ENCODE measurements at places on chromosomes 11 and 22.
A peak's percentile ranks its signal among the peaks of the same experiment; 100 is the strongest.

DNA sequence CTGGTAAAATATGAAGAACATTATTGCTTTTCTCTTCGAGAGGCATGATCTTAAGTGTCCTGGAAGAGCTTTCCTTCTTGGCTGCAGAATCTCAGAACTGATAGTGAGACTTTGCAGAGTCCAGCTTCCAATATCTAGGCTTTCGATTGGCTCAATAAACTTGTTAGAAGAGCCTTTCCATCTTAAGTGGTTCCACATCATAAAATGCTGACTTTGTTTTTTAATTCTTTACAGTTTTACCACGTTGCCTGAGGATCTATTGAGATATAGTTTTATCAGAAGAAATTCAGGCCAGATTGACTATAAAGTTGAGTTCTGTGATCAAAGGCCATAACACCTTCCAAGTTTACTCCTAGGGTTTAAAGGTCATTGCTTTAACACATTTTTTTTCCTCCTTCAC is 15.6 kb upstream of the DNAJB7 start:
- no peak for DNase-seq

- DNase-seq = peak; percentile 38
Measured at GRCh38 chr22:37739035-37739434, 42.2 kb downstream of the TRIOBP start.

DNA sequence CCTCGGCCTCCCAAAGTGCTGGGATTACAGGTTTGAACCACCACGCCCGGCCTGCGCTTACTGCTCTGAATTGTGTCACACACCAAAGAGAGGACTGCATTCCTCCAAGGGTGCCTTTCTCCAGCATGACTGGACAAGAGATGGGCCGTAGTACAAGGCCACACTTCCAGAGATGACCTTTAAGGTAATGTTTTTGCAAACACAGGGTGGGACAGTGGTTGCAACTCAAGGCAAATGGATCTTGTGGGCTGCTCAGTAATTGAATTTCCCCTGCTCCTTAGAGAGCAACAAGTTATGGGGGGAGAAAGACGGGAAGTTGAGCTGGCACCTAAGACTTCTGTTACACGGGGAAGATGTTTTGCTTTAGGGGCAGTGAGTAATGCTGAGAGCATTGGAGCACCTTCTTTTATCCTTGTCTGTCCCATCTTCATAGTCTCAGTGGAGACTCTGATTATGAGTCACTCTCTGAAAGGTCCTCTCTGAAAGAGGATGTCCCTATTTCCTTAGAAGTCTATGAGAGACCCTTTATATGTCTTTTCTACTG is 66.3 kb downstream of the C11orf91 start:
- no peak for DNase-seq

DNA sequence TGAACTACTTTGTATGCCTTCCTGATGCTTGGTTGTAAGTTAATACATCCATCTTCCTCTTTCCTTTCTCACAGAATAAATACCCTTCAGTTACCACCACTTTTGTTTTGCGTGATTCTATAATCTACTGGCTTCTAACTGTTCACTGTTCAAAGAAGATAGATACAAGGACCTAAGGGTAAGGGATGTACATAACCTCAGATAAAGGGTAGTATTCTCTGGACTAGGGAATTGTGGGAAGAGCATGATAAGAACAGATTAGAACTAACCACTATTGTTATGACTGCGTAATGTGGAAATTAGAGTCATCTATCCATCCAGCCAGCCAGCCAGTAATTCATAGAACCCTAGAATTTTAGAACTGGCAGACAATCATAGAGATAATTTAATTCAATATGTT is 36.4 kb downstream of the MAP6 start:
- DNase-seq = no peak

- DNase-seq = no peak
Measured at GRCh38 chr22:25203082-25203481, 3.4 kb downstream of the CRYBB3 start.

GRCh38 chr11:25981998-25982397 is 349.9 kb upstream of the ANO3 start:
- peak; percentile 15 for DNase-seq

- DNase-seq = no peak
Measured at GRCh38 chr11:76682684-76683083, 12.1 kb upstream of the LRRC32 start.

DNA sequence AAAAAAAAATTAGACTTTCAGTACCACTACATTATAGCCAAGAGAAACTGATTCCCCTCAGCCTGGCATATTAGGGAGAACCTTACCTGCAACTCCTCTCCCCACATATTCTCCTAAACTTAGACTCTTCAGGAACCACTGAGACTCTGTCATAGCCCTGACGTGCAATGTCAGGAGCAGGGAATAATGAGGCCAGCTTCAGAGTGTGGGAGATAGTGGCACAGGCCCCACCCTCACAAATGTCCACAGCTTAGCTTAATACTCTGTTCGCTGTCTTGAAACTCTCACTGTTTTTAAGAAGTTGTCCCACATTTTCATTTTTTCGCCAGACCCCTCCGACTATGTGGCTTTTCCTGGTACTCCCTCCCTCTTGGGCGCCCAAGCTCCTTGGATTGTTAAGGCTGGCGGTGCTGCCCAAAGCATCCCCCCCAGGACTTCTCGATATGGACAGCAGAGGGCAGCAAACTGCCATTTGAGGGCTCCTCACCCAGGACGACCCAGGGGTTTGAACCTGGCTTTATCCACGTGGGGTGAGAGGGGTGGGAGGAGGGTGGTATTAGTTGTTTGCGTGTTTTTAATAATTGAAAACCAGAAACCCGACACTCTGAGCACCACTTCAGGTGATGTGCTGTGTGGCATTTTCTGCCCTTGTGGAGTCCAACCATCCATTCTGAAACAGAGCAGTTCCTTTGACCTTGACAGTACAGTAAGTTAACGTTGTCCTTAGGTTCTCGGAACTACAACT is 45.2 kb upstream of the RASSF10 start:
- peak; percentile 67 for DNase-seq

DNA sequence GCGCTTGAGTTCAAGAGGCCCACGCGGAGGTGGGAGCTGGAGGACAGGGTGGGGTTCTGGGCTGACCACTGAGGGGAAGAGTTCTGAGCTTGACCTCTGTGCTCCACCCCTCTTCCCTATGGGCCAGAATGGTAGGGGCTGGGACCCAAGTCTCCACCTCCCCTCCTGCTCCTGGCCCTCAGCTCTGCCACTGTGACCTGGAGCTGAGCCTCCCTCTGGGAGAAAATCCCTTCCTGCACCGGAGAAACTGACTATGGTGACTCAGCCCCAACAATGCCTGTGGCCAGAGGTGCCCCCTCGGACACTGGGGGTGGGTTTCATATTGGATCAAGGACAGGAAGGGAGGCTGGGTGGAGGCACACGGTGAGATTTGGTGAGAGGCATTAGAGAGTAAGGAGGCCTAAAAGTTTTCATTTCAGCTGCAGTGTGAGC is 23.0 kb downstream of the RELT start:
- DNase-seq = no peak

DNA sequence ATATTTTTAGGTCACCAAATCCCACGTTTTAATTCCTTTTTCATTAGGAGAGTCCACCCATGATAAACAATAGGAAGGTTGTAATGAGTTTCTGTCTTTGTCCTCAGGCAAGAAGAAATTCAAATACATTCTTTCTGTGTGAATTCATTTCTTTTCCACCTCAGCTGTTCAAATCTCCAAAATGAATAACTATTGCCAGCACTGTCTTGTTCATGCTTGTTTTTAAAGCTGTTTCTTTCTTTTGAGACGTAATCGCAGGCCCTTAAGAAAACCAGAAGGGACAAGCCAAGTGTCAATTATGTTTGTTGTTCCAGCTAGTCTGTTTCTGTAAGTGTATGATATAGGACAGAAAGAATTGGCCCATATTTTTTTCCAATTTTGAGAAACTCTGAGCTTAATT is 20.2 kb downstream of the MMP27 start:
- no peak for DNase-seq

DNA sequence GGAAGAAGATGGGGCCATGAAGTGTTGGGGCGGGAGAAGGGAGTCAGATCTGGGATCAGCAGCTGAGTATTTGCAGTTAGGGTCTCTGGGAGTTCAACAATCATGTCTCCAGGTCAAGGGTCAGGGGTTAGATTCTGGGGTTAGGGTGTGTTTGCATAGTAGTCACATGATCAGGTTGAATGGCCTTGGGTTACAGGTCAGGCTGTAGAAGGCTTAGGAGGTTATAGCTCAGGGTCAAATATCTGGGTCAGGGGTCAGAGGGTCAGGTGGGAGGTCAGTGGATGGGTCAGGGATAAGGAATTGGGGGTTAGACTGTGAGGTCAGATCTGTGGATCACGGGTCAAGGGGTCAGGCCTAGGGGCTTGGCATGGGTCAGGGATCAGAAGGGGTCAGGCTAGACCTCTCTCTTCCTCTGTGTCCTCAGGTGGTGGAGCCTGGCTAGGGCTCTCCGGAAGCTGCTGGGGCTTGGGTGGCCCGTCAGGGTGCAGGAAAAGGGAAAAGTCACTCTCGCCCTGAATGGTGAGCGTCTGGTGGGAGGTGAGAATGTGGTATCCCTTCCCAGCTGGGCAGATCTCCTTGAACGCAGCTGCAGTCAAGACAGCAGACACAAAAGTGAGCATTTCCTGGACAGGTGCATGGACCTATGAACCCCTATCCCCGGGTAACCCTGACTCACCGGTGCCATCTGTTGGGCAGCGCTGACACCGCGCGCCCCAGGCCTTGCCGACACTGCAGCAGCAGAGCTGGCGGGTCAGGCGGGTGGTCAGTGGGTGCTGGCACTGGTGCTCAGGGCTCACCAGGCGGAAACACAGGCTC is 6.4 kb downstream of the LTBP3 start:
- DNase-seq = peak; percentile 61

DNA sequence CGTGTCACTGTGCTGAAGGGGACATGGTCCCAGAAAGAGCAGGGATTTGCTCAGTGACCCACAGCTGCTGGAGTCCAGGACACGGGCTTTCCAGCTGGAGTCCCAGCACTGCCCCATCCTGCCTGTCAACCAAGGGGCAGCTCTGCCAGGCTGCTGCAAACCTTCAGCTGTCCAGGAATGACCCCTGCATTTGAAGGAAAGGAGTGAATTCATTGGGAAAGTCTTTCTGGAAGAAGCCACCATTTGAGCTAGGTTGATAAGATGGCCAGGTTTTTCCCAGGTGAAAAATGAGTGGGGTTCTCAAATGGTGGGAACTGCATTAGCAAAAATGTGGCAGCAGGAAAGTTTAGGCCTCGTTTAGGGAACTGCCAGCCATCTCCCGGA is 9.4 kb downstream of the KCNK7 start:
- no peak for DNase-seq

GRCh38 chr11:134609361-134610115 is 197.5 kb upstream of the B3GAT1 start:
- no peak for DNase-seq

GRCh38 chr11:119116601-119117000 is 4.8 kb upstream of the HINFP start:
- no peak for DNase-seq

GRCh38 chr22:40499209-40499623 is 128.8 kb downstream of the SGSM3 start:
- DNase-seq = peak; percentile 59

DNA sequence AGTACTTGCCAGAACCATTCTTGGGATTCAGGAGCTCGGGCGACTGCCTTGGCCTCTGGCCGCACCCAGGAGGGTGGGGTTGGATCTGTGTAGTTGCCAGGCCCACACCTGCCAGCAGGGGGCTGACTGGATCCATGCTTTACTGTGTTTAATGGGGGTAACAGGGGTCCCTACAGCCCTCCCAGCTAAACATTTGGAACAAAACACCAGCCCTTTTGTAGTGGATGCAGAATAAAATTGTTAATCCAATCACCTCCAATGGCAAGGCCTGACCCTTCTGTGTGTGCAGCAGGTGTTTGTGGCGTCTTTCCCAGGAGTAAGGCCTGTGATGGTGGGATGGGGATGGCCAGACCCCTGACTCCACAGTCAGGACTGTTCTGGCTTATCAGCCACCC is 22.5 kb downstream of the SUN2 start:
- peak; percentile 71 for DNase-seq

Data from suppressor macrophage (primary cell).